ENCODE measurements at places on chromosomes 4 and X.

DNA sequence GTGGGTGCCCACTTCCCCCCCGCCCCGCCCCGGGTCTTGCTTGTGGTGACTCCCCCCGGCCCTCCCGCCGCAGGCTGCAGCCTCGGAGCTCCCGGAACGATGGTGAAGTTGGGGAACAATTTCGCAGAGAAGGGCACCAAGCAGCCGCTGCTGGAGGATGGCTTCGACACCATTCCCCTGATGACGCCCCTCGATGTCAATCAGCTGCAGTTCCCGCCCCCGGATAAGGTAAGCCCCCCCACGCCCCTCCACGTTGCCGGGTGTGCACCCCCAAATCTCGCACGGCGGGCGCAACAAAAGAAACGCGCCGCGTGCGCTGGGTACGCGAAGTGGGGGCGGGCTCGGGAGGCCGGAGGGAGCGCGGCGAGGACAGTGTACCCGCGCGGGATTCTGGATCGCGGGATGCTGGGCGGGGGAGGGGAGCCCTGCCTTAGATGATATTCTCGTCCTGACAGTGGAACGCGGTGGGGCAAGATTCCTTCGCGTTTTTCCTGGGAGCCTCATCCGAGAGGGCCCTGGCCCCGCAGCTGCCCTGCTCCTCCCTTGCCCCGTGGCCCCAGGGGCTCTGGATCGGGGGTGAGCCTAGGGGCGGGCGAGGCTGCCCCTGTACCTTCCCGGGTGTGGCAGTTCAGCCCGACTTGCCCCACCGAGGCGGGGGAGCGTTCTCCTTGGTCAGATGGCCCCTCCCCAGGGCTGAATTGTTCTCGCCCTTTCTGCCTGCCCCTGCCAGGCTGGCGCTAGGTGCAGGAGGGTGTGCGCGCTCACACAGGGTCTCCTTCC lies 819 bp downstream of the NSG1 start:
- DNase-seq = no peak

DNA sequence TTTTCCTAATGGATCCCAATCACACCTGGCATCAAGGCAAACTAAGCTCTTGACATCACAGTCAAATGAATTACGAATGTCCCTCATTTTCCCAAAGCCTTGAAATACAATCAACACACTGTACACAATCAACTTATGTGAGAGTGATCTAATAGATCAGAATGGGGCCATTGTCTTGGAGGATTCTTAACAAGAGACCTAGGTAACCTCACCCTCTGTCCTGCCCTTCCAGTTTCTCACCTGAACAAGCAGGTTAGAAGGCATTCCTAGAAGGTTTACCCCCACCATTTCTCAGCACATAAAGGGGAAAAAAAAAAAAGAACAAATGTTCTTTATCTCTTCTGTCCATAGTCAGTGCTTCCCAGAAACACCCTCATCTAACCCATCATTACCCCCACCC lies 6.3 kb downstream of the SLC39A8 start:
- no peak for DNase-seq

GRCh38 chr4:55475394-55476243 lies 71.1 kb downstream of the CLOCK start:
- no peak for DNase-seq

DNA sequence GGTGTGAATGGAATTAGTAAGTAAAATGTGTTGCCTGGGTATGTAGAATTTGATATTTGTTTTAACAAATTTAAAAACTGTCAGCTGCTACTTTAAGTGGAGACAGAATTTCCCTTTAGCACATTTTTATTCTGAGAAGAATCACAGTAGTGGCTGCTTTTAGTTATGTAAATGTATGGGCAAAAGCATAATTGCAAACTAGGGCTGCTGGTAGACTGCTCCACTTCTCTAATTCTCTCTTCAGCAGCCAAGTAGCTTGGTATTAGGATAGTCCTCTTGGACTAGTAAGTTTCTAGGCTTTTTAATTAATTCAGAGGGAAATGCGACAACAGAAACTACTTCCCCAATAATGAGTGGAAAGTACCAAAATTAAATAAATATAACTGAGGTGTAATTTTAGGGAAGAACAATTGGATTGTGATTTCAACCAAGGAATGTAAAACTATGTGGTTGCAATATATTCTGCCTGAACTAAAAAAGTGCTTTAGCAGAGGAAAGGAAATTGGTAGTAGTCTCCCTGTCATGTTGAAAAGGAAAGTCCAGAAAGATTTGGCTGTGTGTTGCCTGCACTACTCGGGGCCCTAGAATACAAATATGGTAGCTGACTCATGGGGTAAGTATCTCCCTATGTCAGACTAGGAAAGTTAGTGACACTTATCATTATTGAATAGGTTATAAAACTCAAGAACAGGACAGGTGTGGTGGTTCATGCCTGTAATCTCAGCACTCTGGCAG lies 9.2 kb upstream of the EIF4E start:
- DNase-seq = no peak

DNA sequence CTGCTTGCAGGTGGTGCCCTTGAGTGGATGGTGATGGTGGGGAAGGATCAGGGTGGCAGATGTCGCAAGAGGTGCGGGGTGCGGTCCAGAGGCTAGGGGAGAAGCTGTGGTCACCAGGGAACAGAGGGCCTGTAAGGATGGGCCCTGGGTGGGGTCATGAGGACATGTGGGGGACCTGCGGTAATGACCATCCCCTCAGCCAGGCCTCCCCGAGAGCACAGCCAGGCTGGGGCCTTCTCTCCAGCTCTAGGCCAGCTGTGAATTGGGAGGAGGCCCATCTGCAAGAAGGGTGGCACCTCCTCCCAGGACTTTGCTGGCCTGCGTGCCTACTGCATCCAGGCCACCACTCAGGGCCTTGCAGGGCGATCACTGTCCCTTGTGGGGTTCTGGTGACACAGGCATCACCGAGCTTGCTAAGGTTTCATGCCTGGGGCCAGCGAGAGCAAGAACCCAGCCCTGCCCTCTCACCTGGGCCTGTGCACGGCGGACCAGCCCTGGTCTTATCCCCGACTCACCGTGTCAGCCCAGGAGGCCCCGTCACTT lies 34.1 kb upstream of the MXD4 start:
- no peak for DNase-seq

- DNase-seq = no peak
Observed at GRCh38 chrX:19554786-19555185, 39.5 kb upstream of the MAP3K15 start.

- DNase-seq = no peak
Observed at GRCh38 chr4:10096201-10096977, 20.2 kb downstream of the WDR1 start.

DNA sequence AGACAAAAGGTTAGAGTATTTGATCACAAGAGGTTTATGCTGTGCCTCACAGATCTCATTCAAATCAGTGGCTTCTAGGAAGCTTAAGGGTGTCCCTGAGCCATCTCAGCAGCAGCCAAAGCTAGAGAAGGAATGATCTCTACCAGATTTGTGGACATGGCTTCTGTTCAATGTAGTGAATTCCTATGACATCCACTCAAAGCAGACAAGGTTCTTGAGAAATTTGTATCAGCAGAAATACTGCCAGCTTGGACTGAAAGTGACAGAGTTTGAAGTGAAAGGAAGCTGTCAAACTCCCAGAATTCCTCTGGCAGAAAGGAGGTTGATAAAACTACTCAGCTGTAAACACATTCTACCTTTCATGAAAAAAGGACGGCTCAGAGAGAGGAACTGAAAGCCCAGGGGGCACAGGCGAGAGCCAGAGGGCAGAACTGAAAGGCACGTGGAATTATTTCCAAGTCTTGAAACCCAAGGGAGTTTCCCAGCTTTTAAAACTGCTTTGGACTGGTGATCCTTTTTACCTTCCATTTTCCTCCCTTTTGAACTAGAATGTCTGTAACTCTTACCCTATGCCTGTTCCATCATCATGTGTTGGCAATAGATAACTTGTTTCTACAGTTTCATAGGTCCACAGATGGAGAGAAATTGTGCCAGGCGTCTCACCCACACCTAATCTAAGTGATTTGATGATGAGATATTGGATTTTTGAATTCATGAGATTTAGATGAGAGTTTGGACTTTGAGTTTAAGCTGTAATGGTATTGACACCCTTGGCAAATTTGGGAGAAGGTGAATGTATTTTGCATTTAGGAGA lies 14.5 kb upstream of the MED14 start:
- DNase-seq = no peak

- no peak for DNase-seq
Observed at GRCh38 chr4:150525321-150525868, 56.6 kb upstream of the MAB21L2 start.

Measured in breast epithelium (tissue), 4 donors.